ENCODE measurements at places on chromosomes 3 and 15. TPM values are rescaled to one million over a fixed set of nuclear protein-coding genes. Genes with fewer than 3 reads are reported as not detected.

DNA sequence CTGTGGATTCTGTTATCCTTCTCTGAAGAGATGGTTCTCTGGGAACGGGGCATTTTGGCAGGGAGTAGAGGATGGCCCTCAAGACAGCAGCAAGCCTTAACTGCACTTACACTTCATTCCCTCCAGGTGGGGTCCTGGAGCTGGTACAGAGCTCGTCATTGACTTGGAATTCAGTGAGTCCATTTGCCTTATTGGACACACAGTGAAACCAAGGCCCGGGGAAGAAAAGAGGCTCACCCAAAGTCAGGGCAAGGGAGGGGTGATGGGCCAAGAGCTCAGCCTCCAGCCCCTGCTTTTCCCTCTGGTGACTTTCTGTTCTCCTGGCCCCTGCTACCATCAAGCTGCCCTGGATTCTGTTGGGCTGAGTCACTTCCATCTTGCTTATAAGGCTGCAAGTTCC lies 125.6 kb downstream of the ETFA start:
- H3K27me3 ChIP-seq: no peaks in the 10 kb centered on the region
- H3K36me3 ChIP-seq: no peaks in the 10 kb centered on the region
- no peak overlapping the region for H3K27ac ChIP-seq
- H3K4me1 ChIP-seq: peaks cover 5% of the 10 kb centered on the region
- DNase-seq: no peak

Gene MAP1A
- 7.6 TPM for total RNA-seq

GRCh38 chr3:133376810-133377209 lies 23.0 kb upstream of the BFSP2 start:
- H3K4me3 ChIP-seq: no peak overlapping the region
- peaks cover 6% of the 10 kb centered on the region for H3K4me1 ChIP-seq
- H3K27ac ChIP-seq: no peak overlapping the region
- no peak for DNase-seq

DNA sequence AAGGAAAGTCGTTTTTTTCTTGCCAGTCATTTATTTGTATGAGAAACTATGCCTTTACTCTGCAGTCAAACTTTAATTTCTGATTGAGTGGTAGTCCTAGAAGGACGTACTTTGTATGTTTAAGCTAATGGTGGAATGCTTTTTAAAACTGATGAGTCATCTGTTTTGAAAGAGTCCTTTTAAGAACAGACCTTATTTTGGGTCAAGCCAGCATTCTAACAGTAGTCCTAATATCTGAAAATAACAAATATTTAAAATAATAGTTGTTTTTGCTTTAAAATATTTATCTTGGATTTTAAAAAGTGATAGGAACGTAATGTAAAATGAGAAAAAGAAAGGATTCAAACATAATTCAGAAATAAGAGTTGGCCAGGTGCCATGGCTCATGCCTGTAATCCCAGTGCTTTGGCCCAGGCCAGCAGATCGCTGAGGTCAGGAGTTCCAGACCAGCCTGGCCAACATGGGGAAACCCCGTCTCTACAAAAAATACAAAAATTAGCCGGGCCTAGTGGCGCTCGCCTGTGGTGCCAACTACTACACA lies 1.3 kb upstream of the LRRC58 start:
- H3K27me3 ChIP-seq: no peaks in the 10 kb centered on the region
- peaks cover 25% of the 10 kb centered on the region for H3K4me1 ChIP-seq
- no peak for DNase-seq
- peak overlapping the region; percentile 93 for H3K27ac ChIP-seq
- no peaks in the 10 kb centered on the region for H3K36me3 ChIP-seq

GRCh38 chr3:106282943-106283342 lies 414.1 kb upstream of the CBLB start:
- H3K27me3 ChIP-seq: no peaks in the 10 kb centered on the region
- H3K4me1 ChIP-seq: no peaks in the 10 kb centered on the region
- H3K36me3 ChIP-seq: no peaks in the 10 kb centered on the region
- DNase-seq: no peak

GRCh38 chr3:171186383-171186782 lies 159.9 kb upstream of the SLC2A2 start:
- H3K4me1 ChIP-seq: peaks cover 11% of the 10 kb centered on the region
- no peaks in the 10 kb centered on the region for H3K36me3 ChIP-seq
- H3K27me3 ChIP-seq: no peaks in the 10 kb centered on the region
- no peak for DNase-seq

DNA sequence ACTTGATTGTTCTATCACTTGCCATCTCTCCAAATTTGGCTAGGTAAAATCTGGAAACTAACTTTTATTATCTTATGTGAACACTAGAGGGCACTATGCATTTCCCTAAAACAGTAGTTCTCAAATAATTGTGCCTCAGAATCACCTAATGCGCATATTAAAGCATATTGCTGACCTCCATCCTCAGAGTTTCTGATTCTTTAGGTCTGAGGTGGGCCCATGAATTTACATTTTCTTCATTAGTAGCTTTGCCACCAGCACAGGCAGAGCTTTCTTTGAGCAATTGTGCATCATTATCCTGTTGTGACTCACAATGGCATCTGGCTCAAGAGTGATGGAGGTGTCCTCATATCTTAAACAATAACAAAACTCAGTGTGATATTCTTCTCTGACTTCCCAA lies 17.5 kb upstream of the BCHE start:
- DNase-seq: no peak
- H3K4me1 ChIP-seq: no peaks in the 10 kb centered on the region
- no peak overlapping the region for H3K27ac ChIP-seq
- H3K4me3 ChIP-seq: no peak overlapping the region
- no peaks in the 10 kb centered on the region for H3K27me3 ChIP-seq
- H3K36me3 ChIP-seq: no peaks in the 10 kb centered on the region

DNA sequence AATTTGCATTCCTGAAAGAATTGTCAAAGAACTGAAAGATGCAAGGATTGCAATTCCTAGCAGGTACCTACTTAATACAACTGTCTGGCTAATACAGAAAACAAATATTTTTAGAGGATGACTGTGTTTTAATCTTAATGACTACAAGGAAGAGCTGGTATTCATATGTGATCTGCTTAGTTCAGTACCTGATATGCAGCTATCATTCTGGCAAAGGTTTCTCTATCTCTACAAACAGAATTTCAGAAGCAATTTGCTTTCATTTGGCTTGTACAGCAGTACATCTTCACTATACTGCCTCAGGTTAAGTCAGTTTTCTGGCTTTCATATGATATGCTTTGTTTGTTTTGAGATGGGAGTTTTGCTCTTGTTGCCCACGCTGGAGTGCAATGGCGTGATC lies 51.3 kb downstream of the TBL1XR1 start:
- no peak overlapping the region for H3K4me3 ChIP-seq
- no peak for DNase-seq
- H3K27me3 ChIP-seq: no peaks in the 10 kb centered on the region

DNA sequence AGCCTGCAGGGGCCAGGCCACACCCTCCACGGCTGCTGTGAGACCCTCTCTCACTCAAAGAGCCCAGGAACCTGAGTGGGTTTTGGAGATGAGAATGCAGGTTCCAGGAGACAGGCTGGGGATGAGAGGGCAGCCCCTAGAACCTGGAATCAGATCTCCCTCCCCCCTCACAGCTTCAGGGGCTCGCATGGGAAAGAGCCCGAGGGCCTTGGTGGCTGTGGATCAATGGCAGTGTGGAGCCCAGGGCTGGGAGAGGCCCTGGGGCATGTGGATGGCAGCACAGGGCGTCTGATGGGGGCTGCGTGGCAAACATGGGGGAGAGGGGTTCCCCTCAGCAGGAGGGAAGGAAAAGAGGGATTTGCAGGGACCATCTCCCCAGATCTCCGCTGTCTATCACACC lies 112.8 kb upstream of the RPL32 start:
- peaks cover 44% of the 10 kb centered on the region for H3K4me1 ChIP-seq
- H3K4me3 ChIP-seq: no peak overlapping the region
- H3K27ac ChIP-seq: peak overlapping the region; percentile 58
- DNase-seq: no peak
- H3K36me3 ChIP-seq: no peaks in the 10 kb centered on the region

DNA sequence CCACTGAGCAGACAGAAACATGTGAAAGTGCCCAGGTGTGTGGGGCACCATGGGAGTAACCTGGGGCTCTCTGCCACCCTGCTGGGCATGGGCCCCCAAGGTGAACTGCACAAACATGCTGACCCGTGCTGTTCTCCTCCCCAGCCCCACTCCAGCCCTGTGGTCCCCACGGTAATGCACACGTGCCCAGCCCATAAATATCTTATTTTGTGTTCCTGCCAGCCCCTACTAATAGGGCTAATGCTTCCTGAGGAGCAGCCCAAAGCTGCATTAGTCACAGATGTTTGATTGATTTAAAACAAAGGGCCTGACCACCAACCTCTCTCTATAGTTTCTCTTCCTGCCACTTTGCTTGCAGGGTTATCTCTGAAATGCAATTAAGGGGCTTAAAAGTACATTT lies 95.4 kb downstream of the ABHD5 start:
- no peak for DNase-seq
- H3K27ac ChIP-seq: no peak overlapping the region
- H3K36me3 ChIP-seq: no peaks in the 10 kb centered on the region
- H3K4me3 ChIP-seq: no peak overlapping the region
- no peaks in the 10 kb centered on the region for H3K4me1 ChIP-seq

DNA sequence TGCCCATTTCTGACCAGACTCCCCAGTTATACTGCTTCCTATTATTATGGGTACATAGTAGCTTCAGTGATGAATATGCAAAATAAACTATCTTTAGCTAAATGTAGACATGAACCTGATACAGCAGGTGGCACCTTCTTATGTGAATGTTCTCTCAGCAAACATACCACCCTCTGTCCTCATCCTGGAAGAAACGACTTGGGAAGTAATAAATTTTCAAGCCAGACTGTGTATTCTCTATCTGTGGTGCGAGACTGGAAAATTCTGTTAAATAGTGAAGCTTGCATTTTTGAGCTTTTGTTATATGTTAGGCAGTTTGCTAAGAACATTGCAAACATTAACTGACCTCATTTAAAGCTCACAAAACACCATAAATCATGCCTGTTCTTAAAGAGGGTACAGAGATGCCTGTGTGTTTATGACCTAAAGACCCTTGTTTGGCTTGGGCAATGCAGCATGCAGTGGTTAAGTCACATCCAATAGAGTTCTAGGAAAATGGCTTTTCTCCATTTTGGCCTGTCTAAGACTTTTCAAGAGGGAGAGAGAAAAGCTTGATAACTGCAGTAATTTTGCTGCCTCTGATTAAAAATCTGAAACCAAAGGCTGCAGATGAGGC lies 287.1 kb downstream of the NEK10 start:
- H3K27me3 ChIP-seq: no peaks in the 10 kb centered on the region
- no peak overlapping the region for H3K27ac ChIP-seq
- DNase-seq: no peak
- no peaks in the 10 kb centered on the region for H3K36me3 ChIP-seq
- no peaks in the 10 kb centered on the region for H3K4me1 ChIP-seq

DNA sequence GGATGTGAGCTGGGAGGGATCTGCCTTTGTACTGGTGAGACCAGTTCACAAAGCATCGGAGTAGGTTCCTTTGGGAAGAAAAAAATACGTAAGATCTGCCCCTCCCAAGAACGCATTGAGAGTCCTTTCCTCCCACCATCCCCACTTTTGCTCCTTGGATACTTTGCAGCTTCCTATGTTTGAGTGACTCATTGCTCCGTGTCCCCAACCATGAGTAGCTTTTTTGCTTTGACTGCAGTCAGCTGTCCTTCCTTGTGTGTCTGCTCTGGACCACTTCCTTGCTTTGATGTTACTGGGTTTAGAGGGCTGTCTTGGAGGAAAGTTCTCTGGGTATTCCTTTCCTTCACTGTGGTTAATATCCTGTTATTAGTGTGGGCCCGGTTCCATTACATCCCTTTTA lies 43.2 kb upstream of the PTPN23 start:
- no peak overlapping the region for H3K4me3 ChIP-seq
- no peak overlapping the region for H3K27ac ChIP-seq
- peaks cover 32% of the 10 kb centered on the region for H3K36me3 ChIP-seq
- no peak for DNase-seq

- H3K27ac ChIP-seq: peak overlapping the region; percentile 94
- no peaks in the 10 kb centered on the region for H3K36me3 ChIP-seq
- H3K27me3 ChIP-seq: no peaks in the 10 kb centered on the region
- peak overlapping the region; percentile 49 for H3K4me3 ChIP-seq
- DNase-seq: no peak
Measured at GRCh38 chr15:96347181-96348111, 16.9 kb downstream of the NR2F2 start.

DNA sequence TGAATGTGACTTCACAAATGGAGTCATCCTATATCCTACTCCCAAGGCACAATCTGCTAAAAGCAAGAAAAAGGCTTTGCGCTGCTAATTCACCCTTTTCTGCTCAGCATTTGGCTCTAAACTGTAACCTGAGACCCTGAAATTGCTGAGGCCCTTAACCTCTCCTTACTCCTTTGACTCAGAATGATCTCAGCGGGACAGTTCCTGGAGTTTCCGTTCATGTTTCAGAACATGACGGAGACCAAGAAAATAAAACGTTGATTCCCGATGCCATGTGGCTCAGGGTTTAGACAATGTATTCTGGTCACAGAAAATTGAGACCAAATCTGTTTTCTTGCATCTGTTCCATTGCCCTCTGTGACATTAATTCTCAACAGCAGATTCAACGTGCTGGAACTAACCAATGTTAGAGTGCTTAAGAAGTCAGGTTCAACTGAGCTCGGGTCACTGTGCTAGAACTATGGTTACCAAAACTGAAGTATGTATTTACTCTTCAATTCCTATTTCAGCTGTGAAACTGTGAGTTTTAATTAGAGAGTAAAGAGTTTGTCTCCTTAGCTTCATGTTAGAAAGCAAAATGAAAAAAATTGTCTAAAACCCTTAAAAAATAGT lies 45.4 kb upstream of the TMC3 start:
- no peak overlapping the region for H3K4me3 ChIP-seq
- H3K27ac ChIP-seq: no peak overlapping the region
- H3K27me3 ChIP-seq: no peaks in the 10 kb centered on the region
- DNase-seq: no peak
- H3K36me3 ChIP-seq: no peaks in the 10 kb centered on the region

GRCh38 chr3:131555456-131555855 lies 52.7 kb upstream of the MRPL3 start:
- no peaks in the 10 kb centered on the region for H3K27me3 ChIP-seq
- DNase-seq: no peak
- no peak overlapping the region for H3K27ac ChIP-seq
- no peaks in the 10 kb centered on the region for H3K36me3 ChIP-seq
- no peaks in the 10 kb centered on the region for H3K4me1 ChIP-seq
